Kidney (tissue), 22 donors: ENCODE measurements at places on chromosomes 11 and 22.

GRCh38 chr22:36762687-36763260 lies 13.1 kb downstream of the IFT27 start:
- DNase-seq = peak; percentile 49

GRCh38 chr11:132943357-132943705 lies 589.0 kb downstream of the OPCML start:
- DNase-seq = no peak

GRCh38 chr11:111585371-111585770 lies 16.9 kb upstream of the SIK2 start:
- DNase-seq = no peak

DNA sequence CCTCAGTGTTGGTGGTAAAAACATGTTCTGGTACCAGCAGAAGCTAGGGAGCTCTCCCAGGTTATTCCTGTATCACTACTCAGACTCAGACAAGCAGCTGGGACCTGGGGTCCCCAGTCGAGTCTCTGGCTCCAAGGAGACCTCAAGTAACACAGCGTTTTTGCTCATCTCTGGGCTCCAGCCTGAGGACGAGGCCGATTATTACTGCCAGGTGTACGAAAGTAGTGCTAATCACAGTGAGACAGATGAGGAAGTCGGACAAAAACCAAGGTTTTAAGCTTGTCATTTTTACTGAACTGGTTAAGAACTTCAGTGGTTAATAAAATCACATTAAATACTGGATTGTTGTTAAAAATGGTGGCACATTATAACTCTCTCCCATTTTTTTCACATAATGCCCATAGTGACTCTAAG lies 42.6 kb upstream of the VPREB1 start:
- no peak for DNase-seq

DNA sequence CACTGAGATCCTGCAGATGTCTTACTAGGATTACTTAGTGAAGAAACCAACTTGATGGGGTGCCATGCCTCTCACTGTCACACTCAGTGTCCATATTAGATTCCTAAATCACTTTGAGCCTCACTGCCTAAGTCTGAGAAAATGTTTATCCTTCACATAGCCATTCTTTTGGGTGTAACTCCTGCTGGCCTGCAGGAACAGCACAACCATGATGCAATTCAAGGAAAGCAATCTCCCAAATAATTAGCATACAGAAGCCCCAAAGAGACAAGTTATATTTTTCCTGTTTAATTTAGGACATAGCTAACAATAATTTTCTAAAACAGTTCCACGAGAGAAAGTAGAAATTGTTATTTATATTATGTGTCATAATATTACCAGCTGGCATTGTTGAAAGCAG lies 655.5 kb downstream of the KCNA4 start:
- DNase-seq = no peak

- DNase-seq = no peak
These were observed 27.2 kb downstream of the TTC12 start for GRCh38 chr11:113341388-113342165.

DNA sequence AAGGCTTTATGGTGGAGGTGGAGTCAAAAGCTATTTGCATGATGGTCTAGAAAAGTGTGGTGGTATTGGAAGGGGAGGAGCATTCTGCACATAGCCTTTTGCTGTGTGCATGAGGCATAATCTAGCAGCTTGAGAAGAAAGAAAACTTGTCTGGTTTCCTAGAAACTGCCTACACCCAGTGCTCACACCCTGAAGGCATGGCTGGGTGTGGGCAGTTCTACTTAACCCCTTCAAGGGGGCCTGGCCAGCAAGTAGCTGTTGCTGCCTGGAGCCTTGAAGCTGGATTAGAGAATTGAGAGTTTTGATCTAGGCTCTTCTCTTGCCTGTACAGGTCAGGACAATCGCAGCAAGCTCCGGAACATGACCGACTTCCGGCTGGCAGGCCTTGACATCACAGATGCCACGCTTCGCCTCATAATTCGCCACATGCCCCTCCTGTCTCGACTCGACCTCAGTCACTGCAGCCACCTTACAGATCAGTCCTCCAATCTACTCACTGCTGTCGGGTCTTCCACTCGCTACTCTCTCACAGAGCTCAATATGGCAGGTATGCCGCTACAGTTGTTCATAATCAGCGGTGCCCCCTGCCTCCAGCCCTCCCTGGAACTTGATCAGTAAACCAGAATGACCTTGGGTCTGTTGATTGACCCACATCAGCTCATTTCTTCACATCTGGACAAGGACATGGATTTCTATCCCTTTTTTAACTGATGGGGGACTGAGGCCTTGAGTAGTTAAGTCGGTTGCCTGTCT lies 12.2 kb upstream of the GRK2 start:
- no peak for DNase-seq

DNA sequence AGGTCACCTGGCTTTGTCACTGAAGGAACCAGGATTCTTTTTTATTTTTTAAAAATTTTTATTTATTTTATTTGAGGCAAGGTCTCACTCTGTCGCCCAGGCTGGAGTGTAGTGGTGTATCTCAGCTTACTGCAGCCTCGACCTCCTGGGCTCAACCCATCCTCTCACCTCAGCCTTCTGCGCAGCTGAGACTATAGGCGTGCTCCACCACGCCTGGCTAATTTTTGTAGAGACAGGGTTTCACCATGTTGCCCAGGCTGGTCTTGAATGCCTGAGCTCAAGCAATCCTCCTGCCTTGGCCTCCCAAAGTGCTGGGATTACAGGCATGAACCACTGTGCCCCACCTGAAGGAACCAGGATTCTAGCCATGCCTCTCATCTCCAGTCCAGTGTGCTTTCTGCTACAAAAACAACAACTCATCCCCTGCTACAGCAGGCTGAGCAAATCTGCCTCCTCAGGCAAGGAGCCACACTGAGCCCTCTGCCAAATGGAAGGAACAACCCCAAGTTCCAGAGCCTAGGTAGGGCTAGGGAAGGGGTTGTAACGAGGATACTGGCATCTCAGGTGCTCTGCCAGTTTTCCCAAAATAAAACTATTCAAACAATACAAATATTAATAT lies 2.6 kb upstream of the PEX26 start:
- no peak for DNase-seq

- peak; percentile 71 for DNase-seq
These were observed 2.6 kb upstream of the CHRM1 start for GRCh38 chr11:62923601-62924411.

- DNase-seq = no peak
These were observed 41.7 kb downstream of the KCNJ4 start for GRCh38 chr22:38413085-38414008.

GRCh38 chr11:36261094-36261493 lies 28.1 kb downstream of the COMMD9 start:
- no peak for DNase-seq

GRCh38 chr11:121741761-121742361 lies 289.1 kb upstream of the SORL1-AS1 start:
- DNase-seq = peak; percentile 49
